Cerebellum (tissue), 4 donors: ENCODE measurements at places on chromosomes 4 and X. TPM values are rescaled to one million over a fixed set of nuclear protein-coding genes. Genes with fewer than 3 reads are reported as not detected.

DNA sequence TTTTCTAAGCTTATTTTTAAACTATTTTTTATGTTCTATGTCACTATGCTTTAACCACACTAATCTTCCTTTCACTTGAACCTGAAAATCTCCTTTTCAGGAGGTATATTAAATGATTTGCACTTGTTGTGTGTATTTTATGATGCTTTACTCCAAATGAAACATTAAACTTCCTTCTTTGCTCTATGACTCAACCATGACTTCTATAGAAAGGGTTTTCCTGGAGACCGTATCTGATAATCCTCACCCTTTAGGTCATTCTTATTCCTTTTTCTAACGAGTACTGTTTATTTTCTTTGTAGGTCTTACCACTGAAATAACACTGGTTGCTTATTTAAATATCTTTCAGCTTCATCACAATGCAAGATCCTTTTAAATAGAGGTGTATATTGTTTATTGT, 1163.2 kb downstream of the PCDH18 start:
- no peak for DNase-seq

DNA sequence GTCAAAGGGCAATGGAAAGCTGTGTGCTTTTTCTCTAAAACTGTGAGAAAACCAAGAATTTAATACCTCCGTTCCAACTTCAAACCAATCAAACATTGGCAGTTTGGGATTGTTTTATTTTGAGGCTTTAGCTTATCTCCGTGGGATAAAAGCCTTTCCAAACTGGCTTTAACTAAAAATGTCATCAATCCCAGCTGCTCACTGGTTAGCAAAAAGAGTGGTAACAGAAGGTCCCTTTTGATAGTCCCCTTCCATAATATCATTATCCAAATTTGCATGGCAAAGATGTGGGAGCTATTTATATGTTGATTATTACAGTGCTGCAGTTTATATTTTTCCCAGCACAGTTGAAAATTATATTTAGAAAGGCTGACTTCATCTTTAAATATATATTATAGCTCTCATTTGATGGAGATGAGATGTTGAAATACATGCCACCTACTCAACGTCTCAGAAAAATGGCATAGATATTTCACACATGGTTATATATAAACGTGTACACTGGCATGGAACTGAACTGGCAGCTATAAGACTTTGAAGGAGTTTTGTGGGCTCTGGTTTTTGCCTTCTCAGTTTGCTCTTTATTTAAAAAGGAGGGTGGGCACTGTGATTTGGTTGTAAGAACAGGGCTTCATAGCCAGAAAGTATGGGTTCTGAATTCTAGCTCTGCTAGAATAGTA, 707.1 kb upstream of the SLIT2 start:
- DNase-seq, result no peak

GRCh38 chr4:1374706-1375045, 27.7 kb downstream of the UVSSA start:
- no peak for DNase-seq

DNA sequence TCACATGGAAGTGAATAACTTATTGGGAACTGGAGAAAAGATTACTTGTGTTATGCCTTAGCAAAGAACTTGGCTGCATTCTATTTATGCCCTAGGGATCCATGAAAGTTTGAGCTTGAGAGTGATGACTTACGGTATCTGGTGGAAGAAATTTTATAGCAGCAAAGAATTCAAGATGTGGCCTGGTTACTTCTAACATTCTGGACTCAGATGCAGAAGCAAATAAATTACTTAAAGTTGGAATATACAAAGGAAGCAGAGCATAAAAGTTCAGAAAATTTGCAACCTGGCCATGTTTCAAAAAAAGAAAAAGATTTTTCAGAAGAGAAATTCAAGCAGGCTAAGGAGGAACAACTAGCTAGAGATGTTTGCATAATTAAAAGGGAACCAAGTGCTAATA, 252.3 kb upstream of the WDFY3 start:
- no peak for DNase-seq

DNA sequence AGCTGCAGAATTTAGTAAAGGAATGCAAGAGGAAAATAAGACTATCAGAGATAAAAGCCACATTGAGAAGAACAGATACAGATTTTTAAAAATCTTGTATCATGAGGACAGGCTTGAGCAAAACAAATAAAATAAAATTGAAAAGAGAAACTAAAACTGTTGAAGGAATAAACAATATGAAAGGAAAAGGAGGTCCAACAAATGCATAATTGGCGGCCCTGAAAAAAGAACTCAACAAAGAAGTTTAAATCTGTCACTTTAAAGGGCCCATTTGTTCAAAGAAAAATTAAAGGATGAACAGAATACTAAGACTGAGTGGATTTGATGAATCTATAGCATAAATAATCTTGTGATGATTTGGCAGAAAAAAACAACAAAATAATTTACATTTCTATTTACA, 36.5 kb downstream of the TMPRSS11B start:
- DNase-seq, result no peak

GRCh38 chr4:99998062-99998867, 48.2 kb upstream of the H2AZ1 start:
- DNase-seq, result peak; percentile 32

DNA sequence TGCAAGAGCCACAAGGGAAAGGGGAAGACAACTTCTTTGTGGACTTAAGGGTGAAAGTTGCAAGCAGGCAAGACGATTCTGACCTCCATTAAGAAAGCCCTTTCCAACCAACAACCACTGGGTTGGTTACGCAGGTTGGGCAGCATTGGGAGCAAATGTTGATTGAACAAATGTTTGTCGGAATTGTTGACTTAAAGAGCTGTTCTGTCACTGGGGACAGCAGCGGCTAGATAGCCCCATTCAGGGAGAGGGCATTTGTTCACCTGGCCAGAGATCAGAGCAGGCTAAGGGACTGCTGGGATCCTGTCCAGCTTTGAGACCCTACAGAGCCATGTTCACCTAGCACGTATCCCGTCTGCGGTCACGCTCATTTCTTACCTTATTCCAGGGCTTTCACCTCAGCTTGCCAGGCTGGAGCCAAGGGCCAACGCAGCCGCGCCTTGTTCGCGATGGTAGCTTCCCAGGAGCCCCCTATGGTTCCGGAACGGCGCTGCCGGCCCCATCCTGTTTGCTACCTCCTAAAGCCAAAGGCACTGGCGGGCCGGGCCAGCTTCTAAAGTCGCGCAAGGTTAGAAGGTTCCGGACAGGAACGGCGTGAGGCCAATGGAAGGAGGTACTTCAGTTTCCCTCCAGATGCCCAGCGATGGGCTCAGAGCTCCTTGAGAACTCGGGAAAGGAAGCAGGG, 24.6 kb downstream of the F9 start:
- no peak for DNase-seq

DNA sequence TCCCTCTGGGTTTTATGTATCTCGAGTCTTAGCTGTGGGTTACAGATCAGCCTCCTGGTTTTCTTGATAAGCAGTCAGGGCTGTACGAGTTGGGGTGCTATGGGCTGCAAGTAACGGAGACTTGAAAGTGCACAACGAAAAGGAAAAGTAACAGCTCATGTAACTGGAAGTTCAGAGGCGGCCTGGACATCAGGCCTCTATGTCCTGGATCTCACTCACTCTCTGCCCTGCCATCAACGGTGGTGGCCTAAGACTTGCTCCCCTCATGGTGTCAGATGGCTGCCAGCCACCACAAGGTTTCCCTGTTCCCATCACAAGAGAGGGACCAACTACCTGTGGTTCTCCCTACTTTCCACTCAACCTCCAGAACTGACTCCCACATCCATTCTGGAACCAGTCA, 4.8 kb downstream of the PPP2R2C start:
- DNase-seq, result no peak

DNA sequence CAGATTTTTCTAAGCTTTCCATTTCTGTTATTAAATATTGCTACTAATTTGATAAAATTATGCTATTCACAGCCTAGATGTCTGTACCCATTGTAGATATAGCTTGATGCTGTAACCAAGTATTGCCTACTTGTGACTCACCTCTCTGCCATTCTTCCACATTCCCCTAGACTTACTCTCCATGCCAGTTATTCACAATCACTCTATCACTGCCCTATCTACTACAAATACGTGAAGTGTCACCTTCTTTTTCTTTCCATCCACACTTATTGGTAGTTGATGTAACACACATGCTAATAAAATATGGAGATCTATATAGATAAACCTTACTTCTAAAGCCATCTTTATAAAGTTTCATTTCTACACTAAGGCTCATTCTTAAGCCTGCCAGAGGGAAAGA, 179.4 kb upstream of the PACRGL start:
- no peak for DNase-seq

- DNase-seq, result no peak
These were observed 69.8 kb upstream of the LONRF3 start for GRCh38 chrX:118904664-118905063.

Gene ZBED1
- total RNA-seq, result 28.4 TPM

Gene SSX4B
- not detected for total RNA-seq

Gene NPY5R
- total RNA-seq, result 4.5 TPM

Gene LIAS
- 22.7 TPM for total RNA-seq

Gene SPARCL1
- total RNA-seq, result 83.3 TPM

Gene CLTRN
- 0.18 TPM for total RNA-seq

Gene COX7B2
- total RNA-seq, result not detected

Gene CXCL8
- 2.0 TPM for total RNA-seq
